ENCODE measurements at places on chromosomes 4 and X.

DNA sequence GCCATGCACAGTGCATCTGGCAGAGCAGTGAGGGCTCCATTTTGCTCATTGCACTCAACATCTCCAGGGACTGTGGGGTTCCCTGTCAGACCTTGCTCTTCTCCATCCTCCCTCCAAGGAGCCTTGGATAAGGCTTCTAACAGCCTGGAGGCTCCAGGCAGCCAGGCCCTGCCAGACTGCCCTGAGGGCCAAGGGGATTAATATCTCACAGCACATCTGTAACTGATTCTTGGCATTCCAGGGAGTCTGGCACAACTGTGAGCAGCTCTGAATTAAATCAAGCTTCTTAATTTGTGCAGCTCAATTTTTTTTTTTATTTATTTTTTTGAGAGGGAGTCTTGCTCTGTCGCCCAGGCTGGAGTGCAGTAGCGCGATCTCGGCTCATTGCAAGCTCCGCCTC lies 224.5 kb upstream of the PGRMC2 start:
- DNase-seq = no peak

DNA sequence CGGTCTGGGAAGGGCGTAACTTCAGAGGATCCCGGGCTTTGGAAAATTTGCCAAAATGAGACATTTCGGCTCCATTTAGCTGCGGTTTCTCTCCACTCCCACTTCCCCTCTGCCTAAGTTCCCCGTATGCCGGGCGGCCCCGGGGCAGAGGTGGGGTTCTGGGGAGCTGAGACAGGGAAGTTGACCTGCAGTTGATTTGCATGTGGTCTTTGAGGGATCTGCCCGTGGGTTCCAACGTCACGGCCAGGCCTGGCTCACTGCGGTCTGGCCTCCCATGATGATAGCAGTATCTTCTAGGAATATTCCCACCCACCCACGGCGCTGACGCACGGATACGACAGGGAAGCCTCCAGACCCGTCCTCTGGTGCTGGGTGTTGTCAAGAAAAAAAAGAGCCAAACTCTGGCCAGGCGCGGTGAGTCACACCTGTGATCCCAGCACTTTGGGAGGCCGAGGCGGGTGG lies 27.3 kb upstream of the CRLF2 start:
- DNase-seq = no peak

- DNase-seq = no peak
Measured at GRCh38 chrX:88735835-88736234, 11.2 kb upstream of the CPXCR1 start.

DNA sequence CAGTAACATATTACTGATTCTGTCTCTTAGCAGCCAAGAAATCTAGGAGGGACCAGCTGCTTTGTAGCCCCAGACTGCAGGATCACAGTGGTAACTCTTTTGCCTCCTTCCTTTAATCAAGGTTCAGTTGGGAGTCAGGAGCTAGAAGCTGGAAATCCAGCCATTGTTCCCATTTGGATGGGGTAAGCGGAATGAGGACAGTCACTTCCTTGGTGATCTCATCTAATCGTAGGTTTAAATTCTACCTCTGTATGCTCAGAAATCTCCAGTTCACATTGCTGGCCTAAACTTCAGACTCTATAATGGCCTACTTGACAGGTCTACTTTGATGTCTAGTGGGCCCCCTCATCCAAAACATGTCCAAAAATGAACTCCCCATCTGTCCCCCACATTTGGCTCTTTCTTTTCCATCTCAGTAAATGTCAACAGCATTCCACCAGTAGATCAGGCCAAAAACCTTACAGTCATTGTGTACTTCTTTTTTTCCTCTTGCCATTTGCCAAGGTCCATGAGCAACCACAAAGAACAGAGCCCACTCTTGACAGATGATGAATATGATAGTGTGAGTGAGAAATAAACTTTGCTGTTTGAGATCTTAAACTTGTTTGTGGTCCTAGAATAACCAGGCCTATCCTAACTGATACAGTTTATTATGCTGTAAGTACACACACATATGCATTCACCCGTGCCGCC lies 40.1 kb downstream of the WWC2 start:
- DNase-seq = no peak

Data from HCEC 1CT (cell line).